NCI-H2107 (cell line): ENCODE measurements at places on chromosomes 5 and 9.

GRCh38 chr5:67030289-67031056 is 166.1 kb downstream of the CD180 start:
- no peak for DNase-seq

GRCh38 chr5:138946831-138947560 is 71.9 kb upstream of the LRRTM2 start:
- DNase-seq: no peak

DNA sequence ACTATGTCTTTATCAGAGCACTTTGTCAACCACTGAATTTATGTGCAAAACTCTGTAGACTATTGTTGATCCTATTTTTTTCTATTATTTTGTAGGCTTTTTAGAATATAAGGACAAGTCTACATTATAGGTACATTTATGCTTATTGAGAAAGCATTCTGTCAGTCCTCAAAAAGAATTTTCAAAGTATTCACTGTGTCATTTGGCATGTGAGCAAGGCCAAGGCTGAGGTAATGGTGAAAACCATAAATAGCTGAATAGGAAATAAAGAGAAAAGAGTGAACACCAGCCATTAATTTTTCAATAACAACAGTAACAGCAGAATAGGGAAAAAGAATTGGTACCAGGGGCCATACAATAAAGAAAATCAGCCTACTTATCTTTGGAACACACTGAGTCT is 21.0 kb downstream of the SKIC3 start:
- DNase-seq: no peak

DNA sequence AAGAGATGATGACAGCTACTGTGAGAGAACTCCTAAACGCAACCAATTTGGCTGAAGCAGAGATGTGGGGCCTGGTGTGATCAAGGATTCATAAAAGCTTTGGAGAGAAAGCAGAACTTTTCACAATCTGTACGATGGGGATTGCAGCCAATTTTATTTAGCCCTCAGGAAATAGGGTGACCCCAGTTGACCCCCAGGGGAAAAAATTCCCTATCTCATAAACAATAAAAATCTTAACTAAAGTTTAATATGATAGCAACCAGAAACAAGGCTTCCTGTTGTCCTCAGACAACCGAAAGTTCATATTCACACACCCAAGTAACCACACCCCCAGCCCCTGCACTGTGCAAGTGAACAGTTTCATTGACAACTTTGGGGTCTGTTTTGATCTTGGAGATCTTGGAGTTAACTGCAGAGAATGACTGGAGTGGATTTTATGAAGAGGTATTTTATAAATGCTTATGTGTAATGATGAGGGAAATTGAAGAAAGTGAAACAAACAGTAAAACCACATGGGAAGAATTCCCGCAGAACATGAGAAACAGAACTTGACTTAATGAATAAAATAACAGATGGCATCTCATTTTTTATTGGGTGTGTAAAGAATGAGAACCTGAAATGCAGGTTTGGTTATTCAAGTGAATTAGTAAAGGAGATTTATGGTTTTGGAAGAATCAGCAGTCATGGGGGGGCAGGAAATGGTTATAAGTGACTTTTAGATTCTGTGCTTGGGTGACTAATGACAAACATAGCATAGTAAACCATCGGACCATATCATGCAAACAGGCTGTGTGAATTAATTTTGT is 94.5 kb downstream of the PDE4D start:
- no peak for DNase-seq

- no peak for DNase-seq
Measured at GRCh38 chr5:179866241-179867078, 7.8 kb upstream of the MRNIP start.

- DNase-seq: no peak
Measured at GRCh38 chr5:75053304-75054133, 1.2 kb upstream of the GCNT4 start.

DNA sequence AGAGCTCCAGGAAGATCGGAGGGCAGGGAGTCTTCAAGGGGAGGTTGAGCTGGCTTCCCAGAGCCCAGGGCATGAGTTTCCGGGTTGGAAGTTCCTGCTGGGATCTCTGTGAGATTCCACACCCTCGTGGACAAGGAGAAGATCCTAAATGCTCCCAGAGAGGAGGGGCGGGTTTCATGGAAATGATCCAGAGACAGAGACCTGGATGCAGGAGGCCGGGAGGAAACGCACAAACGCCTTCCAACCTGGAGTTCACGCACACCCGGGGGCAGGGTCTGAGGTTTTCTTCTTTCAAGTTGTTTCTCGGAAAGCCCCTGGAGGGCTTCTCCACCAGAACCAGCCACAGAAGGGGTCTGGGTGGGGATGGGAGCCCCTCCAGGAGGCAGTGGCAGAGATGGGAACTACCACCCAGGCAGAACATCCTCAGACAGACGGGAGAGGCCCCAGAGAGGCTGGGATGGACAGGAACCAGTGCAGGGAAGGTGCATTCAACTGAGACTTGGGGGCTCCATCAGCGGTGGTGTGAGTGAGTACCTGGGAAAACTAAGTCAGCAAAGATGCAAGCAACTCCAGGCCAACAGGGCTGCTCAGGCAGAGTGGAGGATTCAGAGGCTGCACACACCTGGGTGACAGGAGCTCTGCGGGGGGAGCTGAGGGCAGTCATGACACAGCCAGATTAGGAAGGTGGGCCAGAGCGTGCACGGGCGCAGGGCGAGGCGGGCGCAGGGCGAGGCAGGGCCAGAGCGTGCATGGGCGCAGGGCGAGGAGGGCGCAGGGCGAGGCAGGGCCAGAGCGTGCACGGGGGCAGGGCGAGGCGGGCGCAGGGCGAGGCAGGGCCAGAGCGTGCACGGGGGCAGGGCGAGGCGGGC is 52.1 kb upstream of the EXOC3 start:
- DNase-seq: no peak

- no peak for DNase-seq
Measured at GRCh38 chr9:116693233-116693731, 6.2 kb downstream of the TRIM32 start.

- DNase-seq: no peak
Measured at GRCh38 chr5:160675988-160676387, 176.0 kb downstream of the ATP10B start.

- DNase-seq: no peak
Measured at GRCh38 chr5:66661149-66661548, 65.0 kb downstream of the MAST4 start.

DNA sequence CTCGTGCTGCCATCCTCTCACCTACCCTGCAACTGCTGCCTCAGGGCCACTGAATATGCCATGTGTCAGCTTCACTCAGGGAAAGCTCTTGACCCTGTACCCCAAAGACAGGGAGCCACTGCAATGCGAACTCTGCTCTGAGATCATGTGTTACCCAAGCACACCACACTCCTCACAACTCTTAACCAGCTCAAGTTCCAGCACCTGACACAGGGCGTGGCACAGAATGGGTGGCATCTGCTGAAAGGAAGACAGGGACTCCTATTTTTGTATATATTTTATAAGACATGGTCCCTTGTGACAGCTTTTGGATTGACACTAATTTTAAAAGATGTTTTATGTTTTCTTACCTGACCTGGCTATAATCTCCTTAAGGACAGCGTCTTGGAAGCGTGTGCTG is 10.7 kb downstream of the PHYKPL start:
- DNase-seq: no peak

DNA sequence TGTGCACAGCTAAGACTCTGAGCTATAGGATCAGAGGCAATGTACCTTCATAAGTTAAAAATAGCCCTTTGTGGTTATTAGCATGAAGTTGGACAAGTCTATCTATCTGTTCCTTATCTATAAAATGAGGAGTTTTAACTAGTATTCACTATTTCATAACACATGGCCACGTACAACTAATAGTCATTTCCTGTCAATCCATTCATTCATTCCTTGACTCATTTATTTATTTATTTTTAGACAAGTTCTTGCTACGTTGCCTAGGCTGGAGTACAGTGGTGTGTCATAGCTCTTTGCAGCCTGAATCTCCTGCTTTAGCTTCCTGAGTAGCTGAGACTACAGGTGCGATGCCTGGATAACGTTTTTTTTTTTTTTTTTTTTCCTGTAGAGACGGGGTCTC is 92.1 kb downstream of the NR3C1 start:
- no peak for DNase-seq
